ENCODE measurements at places on chromosomes 11 and 22.
A peak's percentile ranks its signal among the peaks of the same experiment; 100 is the strongest.

DNA sequence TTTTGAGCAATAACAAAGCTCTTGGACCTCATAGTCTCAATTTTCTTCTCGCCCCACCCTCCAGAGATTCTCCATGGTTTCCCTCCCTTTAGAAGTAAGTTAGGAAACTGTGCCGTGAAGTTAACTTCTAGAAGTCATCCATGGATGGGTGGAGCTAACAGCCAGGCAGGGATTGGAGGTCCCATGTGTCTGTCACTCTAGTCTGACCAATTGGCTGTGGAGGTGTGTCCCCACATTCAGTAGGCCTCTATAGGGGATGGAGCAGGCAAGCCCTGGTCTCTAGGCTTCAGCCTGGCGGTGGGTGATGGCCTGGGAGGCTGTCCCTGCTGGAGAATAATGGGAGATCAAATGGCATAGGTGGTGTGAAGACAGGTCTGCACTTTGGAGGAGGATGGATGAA lies 50.7 kb downstream of the TP53I11 start:
- no peak for DNase-seq

- no peak for DNase-seq
Observed at GRCh38 chr22:30340911-30341685, 14.4 kb upstream of the TBC1D10A start.

DNA sequence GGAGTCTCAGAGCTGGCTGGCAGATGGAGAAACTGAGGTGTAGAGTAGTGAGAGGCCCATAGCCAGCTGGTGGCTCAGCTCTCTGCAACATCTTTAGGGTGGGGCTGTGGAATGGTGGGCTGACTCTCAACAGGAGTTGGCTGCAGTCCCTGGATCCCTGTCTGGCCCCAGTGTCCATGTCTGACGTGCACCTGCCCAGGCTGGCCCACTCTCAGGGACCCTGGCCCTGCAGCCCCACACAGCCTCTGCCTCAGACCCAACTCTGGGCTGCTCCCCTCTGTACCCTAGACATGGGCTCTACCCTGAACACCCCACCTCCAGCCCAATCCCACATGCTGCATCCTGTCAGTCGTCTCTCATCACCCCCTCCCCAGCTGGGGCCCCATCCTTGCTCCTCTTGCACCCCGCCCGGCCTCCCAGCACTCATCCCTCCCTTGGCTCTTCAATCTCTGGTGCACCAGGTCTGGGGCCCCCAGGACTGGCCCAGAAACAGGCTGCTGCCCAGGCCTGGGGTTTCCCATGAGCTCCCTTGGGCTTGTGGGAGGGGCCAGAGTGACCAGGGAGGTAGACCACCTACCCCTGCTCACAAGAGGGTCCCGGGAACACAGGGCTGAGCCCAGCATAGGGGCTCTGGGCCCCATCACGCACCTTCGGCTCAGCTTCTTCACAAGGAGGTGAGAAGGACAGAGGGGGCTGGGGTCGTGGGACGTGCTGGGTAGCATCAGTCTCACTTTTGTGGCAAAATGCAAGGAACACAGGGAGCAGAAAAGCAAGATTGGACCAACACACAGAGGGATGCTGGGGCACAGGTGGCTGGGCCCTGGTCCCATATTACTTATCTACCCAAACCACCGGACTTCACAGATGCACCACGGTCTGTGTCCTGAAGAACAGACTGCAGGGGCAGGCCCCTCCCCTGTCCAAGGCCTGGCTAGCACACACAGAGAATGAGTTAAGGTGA lies 31.5 kb downstream of the ARVCF start:
- DNase-seq, result no peak

DNA sequence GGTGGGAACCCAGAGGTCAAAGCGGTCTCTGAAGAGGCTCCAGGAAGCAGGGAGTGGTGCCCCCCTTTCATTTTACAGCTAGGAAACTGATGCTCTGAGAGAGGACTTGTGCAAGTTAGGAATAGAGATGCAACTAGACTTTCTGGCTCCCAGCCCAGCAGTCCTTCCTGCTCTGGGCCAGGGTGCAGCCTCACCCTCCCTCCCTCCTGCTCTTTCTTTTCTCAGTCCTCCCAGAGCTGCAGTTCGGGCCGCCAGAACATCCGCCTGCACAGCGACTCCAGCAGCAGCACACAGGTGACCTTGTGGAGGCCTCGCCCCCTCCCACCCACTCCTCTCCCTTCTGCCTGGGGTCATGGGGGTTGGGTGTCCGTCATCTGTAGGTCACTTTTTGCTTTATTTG lies 51.5 kb downstream of the LHFPL7 start:
- no peak for DNase-seq

GRCh38 chr11:36822829-36823228 lies 224.8 kb upstream of the RAG2 start:
- no peak for DNase-seq

- no peak for DNase-seq
Observed at GRCh38 chr22:25822344-25822743, 80.4 kb downstream of the MYO18B start.

DNA sequence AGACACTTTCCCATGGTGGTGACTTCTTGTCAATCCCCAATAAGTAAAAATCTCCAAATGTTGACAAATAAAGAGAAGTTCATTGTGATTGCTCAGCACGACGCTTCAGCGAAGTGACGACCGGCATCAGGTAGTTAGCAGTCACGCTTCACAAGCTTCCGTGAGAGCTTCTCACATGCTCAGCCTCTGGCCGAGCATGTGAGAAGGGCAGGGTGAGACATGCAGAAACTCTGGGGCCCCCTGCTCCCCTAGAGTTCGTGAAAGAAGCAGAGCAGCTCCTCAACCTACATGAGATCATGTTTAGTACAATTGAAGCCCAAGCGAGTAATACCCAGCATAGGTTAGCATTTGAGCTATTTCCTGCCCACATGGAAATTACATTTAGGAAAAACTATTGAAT lies 4.4 kb upstream of the C11orf16 start:
- DNase-seq, result no peak

- DNase-seq, result no peak
Observed at GRCh38 chr22:25144522-25144921, 55.1 kb upstream of the CRYBB3 start.

- DNase-seq, result no peak
Observed at GRCh38 chr11:7749456-7749855, 43.2 kb upstream of the OVCH2 start.

- no peak for DNase-seq
Observed at GRCh38 chr22:31948002-31948401, 3.7 kb downstream of the YWHAH start.

GRCh38 chr11:66815646-66816045 lies 27.6 kb upstream of the RCE1 start:
- no peak for DNase-seq

- DNase-seq, result no peak
Observed at GRCh38 chr11:61102667-61103571, 630 bp downstream of the CD5 start.

GRCh38 chr11:17699147-17700114 lies 19.9 kb upstream of the MYOD1 start:
- DNase-seq, result no peak

- DNase-seq, result no peak
Observed at GRCh38 chr11:9625162-9625561, 38.7 kb upstream of the SWAP70 start.

DNA sequence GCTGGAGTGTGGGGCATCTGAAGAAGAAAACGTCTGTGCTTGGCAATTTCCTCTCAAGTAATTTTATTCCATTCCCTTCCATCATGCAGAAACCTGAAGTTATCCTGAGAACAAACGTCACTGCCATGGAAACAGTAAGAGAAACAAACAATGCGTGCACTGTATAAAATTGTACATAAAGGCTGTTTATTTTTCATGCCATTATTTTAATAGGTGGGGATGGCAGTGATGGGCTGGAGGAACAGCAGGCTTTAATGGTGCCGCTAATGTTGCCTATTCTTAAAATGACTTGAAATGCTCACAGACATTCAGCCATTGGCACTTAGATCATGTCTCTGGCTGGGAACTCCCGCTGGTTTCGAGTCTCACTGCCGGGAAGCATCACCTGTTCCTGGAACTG lies 7.5 kb upstream of the SEZ6L start:
- no peak for DNase-seq

- DNase-seq, result no peak
Observed at GRCh38 chr11:24082241-24082640, 414.6 kb upstream of the LUZP2 start.

GRCh38 chr11:32382339-32383049 lies 52.8 kb downstream of the WT1 start:
- no peak for DNase-seq

DNA sequence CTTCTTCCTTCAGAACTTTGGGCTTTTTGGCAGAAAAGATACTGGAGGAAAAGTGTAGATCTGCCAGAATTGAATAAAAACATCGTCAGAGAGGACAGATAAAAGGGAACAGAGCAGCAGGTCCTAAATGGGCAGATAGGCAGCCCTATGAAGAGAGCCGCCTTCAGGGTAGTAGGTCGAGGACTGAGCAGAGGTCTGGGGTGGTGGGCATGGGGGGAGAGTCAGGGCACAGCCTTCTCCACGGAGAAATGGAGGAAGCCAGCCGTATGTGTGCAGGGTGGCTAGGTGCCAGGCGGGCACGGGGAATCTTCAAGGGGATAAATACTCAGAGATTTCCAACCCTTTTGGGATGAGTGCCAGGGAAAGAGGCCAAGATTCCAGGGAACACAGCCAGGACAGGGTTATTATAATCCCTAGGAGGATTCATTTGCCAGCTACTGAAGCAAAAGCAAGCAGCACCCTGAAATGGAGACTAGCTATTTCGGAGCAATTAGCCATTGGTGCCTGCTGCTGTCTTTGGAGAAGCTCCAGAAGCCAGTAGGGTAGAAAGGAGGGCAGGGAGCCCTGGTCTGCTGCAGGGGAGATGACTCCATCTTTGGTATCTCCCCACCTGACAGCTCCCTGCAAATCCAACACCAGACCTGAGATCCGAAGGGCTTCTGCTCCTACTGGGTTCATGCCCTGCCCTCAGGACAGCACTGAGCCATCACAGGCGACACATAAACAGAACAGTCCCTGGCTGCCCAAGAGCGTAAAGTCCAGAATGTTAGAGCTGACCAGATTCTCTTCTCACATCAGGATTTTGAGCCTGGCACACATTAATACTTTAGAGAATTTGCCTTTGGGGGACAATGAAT lies 174.5 kb upstream of the NTM start:
- no peak for DNase-seq

DNA sequence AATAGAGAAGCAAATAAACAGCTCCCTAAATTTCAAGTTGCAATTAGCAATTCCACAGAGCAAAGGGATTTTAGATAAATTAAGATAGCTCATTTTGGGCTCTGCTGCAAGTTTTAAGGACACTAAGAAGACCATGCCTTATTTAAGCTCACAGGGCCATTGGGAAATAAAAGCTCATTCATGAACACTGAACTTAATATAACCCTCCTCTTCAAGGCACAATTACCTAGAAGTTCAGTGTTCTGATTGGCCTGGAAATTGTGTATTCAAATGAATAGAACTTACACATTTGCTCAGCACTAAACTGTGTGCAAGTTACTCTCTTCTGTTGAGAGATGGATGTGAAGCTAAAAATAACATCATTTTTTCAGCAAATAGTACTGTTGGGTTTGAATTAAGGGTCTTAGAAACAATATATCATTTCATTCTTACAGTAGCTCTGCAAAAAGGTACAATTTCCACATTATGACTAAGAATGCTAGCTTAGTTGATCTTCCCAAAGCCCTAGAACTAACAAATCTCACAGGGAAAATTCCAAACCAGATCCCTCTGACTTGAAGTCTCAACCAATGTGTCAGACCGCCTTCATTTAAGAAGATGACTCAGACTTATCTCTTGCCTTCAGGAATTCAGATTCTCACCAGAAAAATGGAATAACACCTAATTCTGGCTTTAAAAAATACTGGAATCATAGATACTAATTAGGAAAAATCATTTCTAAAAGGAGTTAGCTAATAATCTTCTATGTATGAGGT lies 87.4 kb upstream of the LRRC55 start:
- DNase-seq, result no peak

GRCh38 chr11:130344841-130345240 lies 30.1 kb upstream of the ZBTB44 start:
- DNase-seq, result no peak

GRCh38 chr22:37095113-37095512 lies 14.4 kb downstream of the TMPRSS6 start:
- no peak for DNase-seq

GRCh38 chr11:21301981-21302380 lies 632.6 kb downstream of the NELL1 start:
- no peak for DNase-seq

DNA sequence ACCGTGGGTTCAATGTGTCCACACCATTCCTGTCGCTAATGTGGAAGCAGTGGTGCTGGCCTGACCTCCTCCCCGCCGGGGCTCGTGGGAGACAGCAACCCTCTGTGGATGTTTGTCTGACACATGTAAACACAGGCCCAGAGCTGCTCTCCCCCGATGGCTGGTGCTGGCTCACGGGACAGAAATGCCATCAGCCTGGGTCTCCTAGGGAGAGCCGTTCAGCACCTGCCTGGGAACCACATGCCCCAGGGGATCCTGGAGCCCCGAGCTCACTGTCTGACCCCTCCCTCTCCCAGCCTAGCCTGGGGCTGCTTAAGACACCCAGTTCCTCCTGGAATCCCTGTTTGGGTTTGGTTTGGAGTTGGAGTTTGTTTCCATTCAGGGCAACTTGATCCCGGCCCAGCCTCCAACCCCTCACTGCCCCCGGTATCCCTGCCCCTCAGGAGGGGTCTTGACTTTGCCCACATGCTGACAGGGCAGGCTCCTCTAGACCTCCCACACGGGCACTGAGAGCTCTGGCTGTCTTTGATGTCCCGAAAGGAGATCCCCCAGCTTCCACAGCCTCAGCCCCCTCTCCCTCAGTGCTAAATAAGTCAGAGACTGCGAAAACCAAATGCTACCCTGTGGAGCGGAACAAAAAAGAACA lies 50.9 kb upstream of the WNT11 start:
- DNase-seq, result no peak

GRCh38 chr22:32699001-32699582 lies 102.4 kb upstream of the TIMP3 start:
- DNase-seq, result no peak

GRCh38 chr11:116851626-116852025 lies 14.2 kb upstream of the APOA1 start:
- DNase-seq, result peak; percentile 33

- DNase-seq, result no peak
Observed at GRCh38 chr22:25919452-25919851, 177.5 kb downstream of the MYO18B start.

All from stimulated activated CD8-positive, alpha-beta memory T cell treated with anti-CD3 and anti-CD28 coated beads, Interleukin-7, amount 100 ng/mL, for 1 hour (primary cell).